HepG2 (cell line): ENCODE measurements at places on chromosomes 13 and 19.

DNA sequence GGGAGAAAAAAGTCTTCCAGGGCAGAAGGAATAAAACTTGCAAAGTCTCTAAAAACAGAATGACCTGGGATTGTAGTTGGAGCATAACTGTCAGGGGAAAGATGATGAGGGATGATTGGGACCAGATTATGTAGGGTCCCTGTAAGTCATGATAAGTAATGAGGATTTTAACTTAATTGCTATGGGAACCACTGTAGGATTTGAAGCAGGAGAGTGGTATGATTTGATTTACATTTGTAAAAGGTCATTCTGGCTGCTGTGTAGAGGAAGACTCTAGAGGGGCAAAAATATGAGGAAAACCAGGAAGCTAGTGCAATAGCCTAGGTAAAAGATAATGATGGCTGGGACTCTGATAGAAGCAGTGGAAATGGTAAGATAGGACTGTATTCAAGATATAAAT is 900.2 kb downstream of the DIAPH3 start:
- DNase-seq: no peak

DNA sequence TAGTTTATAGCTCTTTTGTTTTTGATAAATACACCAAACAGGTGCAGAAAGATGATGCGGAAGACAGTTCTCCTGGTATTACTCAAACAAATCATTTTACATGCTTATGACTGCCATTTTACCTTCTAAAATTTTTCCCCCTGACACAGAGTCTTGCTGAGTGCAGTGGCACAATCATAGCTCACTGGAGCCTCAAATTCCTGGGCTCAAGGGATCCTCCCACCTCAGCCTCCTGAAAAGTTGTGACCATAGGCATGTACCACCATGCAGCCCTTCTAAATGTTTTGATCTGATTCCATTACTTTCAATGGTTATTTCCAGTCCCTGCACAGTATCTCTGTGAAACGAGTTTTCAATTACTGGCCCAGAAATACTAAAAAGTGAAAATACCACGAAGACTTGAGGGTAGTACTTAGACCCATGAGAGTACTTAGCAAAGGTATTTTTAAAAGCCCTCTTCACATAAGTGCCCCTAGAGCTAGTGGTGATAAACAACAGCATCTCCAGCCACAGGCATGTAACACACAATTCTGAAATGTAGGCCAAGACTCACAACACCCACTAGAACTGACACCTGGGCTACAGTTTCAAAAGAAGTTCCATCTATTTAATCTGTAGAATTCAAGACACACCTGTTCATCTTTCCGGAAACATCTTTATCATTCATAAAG is 11.3 kb downstream of the HSPH1 start:
- no peak for DNase-seq

- DNase-seq: no peak
Measured at GRCh38 chr13:105276571-105276970, 1258.9 kb downstream of the EFNB2 start.

- DNase-seq: no peak
Measured at GRCh38 chr13:91955546-91956355, 557.3 kb downstream of the GPC5 start.
